Endothelial cell of umbilical vein (primary cell): ENCODE measurements at places on chromosomes 7 and 10. TPM values are rescaled to one million over a fixed set of nuclear protein-coding genes. Genes with fewer than 3 reads are reported as not detected.

Gene SPDYE5
- total RNA-seq = 0.16 TPM in 1 of 2 replicates, not detected in the other

Gene KCNK18
- total RNA-seq = not detected in 2 replicates

Gene CAMK2B
- 1.4 and 1.6 TPM in 2 replicates for total RNA-seq

DNA sequence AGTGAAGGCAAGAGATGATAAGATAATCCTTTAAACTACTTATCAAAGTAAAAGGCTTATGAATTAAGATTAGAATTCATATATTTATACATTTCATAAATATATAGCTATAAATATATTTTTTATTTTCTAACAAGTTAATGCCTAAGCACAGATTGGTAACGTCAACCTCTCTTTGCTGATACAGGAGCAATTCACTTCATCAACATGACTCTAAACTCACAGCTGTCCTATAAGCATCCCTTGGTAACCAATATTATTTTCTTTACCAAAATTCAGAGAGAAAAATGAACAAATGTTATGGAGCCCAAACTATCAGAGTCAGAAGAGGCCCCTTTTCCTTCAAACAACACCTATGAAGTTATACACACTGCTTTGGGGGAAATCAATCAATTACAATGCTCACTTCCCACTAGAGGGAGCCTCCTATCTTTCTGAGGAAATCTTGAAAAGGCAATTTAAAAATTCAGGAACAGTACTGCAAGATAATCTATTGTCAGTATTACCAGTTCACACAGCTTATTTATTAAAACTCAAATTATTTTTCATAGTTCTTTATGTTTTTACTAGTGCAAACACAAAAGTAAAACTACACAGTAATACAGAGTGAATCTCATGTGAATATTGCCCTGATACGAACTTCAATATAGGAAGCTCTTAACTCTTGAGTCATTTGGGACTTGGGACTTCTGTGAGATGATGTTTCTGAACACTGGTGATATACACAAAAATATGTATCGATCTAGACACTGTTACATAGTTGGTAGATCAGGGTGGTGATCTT is 51.0 kb upstream of the NOBOX start:
- H3K36me3 ChIP-seq = no peaks in the 10 kb centered on the region
- no peak overlapping the region for H3K4me3 ChIP-seq
- DNase-seq = peak; percentile 29
- H3K4me1 ChIP-seq = no peaks in the 10 kb centered on the region
- no peak overlapping the region for H3K27ac ChIP-seq

DNA sequence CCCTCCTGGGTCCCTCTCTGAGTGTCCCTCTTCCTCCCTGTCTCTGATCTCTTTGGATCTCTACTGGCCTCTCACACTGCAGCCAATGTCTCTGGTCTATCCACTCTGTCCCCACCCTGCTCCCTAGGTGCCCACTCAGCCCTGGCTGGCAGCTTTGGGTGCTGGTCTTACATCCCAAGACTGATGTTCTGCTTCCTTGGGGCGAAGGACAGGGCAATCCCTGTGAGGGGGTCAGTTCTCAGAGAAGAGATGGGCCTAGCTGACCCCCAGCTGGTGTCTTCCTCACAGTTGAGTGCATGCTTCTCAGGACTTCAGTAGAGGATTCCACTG is 51.7 kb upstream of the CAMK2B start:
- peaks cover 44% of the 10 kb centered on the region for H3K4me1 ChIP-seq
- no peak for DNase-seq
- no peak overlapping the region for H3K4me3 ChIP-seq
- no peaks in the 10 kb centered on the region for H3K36me3 ChIP-seq

- no peak overlapping the region for H3K27ac ChIP-seq
- peaks cover 2% of the 10 kb centered on the region for H3K27me3 ChIP-seq
These were observed 75.8 kb upstream of the NRP1 start for GRCh38 chr10:33410096-33410859.
